ENCODE measurements at places on chromosomes 2 and 18.

- no peak for DNase-seq
These were observed 105.3 kb downstream of the HDAC4 start for GRCh38 chr2:239295377-239296019.

DNA sequence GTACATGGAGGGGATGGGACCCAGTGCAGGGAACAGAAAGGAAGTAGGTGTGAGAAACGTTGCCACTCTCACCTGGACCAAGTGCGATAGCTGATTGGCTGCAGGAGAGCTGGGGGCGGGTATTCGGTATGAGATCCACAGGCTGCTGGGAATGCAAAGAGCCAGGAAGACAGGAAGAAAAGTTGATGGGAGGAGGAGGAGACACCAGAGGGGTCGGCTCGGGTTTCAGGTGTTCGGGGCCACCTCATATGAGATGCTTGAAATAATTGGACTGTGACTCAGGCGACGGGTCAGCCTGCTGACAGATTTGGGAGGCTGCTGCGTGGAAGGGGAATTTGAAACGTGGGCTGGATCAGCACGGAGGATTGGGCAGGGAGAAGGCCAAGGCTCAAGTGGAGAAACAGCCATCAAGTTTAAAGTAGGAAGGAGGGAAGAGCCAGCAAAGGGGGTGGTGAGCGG is 65.1 kb downstream of the MRPS9 start:
- peak; percentile 86 for DNase-seq

GRCh38 chr18:48161191-48161910 is 230.9 kb upstream of the SMAD2 start:
- peak; percentile 71 for DNase-seq

DNA sequence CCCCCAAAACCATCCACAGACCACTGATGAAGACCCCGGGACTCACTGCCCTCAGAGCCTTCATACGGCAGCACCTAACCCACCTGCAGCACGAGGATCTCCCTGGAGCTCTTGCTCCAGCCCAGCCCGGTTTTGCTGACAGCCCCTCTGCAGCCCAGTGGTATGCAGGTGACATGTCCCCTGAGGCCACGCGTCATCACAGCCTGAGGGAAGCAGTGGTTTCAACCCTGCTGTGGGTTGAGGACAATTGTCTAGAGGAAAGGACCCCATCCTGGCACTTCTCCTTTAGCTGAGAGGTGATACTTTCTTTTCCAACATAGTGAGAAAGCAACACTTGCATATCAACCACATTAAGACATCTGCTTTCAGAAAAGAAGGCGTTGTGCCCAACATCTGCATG is 134.0 kb downstream of the SEPTIN10 start:
- no peak for DNase-seq

GRCh38 chr2:227827143-227827542 is 13.5 kb downstream of the CCL20 start:
- DNase-seq, result no peak

- no peak for DNase-seq
These were observed 9.9 kb downstream of the ACVR1 start for GRCh38 chr2:157866202-157866601.

GRCh38 chr2:30072250-30072842 is 74.5 kb upstream of the YPEL5 start:
- peak; percentile 76 for DNase-seq

DNA sequence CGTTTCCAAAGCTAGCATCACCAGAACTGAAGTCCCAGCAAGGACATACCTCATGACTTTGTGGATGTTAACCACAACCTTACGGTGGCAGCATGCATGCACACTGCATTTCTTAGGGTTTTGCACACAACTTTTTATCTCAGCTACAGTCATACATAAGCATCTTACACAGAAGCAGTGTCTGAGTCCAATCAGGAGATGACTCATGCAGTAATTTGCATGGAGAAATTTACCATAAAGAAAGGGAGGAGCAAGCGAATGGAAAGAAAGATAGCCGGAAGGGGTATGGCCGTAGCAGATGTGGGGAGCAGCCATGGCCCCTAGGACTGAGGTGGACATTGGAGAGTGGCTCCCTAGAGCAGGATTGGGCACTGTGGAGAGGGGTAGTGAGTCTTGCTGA is 522.5 kb downstream of the GALR1 start:
- no peak for DNase-seq

GRCh38 chr18:7824970-7825369 is 257.9 kb downstream of the PTPRM start:
- no peak for DNase-seq

- DNase-seq, result no peak
These were observed 7.3 kb downstream of the CLHC1 start for GRCh38 chr2:55224761-55225261.

DNA sequence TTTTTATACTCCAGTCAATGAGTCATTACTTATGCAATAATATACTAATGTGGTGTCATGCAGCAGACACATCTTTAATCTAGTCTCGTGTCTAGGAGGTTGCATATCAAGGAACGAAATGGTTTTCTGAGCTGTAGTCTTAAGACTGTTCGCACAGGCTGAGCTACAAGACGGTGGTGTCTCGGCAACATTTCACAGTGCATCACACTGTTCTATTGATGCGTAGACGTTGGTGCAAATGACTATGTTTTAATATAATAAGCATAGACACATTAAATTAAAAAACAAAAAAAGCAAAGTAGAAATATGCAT is 864.2 kb downstream of the GALR1 start:
- no peak for DNase-seq

DNA sequence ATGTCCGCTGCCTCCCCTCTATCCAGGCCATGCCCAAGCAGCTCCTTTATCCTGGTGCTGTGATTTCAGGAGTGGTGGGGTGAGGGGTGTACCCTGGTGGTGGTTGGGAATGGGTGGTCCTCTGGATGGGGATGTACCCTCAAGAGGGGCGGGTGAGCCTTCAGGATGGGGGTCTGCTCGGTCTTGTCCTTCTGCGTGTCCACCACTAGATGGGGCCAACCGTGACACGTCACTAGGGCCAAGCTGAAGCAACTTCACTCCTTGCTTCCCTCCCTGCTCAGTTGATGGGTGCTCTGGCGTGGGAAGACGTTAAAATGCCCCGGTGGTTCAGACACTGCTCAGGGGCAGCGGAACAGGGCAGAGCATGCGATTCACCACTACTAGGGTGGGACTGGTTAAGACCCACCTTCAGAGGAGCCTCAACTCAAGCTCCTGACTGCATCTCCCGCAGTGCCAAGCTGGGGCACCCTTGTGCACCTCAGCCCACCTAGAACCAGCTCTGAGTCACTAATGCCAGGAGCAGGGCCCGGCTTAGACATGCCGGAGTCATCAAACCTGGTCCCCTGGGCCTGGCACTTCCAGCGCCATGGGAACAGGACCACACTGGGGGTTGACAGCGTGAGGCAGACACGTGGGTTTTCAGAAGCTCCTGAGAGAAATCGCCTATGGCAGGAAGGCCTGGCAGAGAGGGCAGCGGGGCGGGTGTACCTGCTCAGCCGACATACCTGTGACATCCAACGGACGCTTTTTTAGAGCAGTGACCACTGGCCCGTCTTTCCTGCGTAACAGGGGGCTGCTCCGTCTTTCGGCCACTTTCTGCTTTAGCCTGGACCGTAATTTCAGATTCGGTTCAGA is 256.7 kb downstream of the HDAC4 start:
- DNase-seq, result peak; percentile 26

GRCh38 chr2:233706720-233707119 is 6.0 kb upstream of the UGT1A5 start:
- DNase-seq, result no peak

DNA sequence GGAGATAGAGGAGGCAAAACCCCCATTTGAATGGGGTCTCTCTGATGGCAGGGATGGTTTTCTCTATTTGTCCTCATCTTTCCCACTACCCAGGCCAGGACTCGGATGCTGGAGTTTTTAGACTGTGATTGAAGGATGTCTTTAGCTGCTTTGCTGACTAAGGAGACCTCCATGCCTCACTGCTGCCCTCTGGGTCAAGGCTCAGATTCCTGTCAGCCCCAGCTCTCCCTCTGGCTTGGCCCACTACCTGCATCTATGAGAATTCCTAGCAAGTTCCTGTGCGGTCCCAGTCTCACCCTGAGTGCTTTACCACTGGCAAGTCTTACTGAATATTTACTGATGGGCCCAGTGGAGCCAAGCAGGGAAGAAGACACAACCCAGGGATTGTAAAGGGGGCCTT is 184.0 kb downstream of the CELF4 start:
- no peak for DNase-seq

DNA sequence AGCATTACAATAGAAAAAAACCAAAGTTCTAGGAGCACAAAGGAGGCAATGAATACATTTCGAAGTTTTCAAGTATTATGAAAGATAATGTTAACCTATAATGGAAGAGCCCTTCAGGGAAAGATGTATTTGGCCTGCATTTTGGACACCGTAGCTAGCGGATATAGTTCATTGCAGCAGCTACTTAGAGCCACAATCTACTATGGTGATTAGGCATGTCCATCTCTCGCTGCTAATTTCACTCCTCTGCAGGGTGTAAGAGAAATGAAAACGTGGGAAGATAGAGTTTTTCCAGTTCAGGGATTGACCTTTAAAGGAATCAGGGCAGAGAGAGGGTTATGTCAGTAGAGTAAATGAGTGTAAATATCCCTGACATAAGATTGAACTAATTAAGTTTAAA is 8.5 kb upstream of the CAVIN2 start:
- no peak for DNase-seq

DNA sequence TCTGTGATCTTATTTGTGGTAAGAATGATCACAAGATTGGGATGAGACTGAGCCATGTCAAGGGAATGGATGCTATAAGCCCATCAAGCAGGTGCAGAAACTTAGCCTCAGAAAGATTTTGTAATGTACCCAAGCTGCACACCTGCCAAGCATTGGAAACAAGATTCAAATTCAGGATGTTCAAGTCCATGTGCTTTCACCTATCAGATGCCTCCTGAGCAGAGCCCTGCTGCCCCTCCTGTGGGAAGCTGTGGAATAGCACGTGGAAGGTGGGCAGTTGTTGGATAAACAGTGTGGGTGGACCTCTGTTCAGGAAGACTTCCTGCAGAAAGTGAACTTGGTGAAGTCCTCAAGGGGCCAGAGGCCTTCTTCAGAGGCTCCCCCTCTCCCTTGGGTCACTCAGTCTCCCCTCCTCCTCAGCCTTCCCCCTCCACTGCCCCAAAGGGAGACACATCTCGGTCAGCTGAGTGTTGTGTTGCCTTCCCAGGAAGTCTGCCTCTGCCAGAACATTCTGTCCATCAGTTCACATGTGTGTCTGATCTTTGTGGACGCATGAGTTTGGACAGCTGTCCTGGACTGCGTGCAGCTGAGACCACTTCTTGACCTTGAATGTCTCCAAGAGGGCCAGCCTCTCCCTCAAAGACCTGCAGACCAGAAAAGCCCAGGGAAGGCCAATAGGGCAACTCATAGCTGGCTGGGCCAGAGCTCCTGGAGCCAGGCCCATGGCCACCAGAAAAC is 186.1 kb downstream of the INHBB start:
- no peak for DNase-seq

DNA sequence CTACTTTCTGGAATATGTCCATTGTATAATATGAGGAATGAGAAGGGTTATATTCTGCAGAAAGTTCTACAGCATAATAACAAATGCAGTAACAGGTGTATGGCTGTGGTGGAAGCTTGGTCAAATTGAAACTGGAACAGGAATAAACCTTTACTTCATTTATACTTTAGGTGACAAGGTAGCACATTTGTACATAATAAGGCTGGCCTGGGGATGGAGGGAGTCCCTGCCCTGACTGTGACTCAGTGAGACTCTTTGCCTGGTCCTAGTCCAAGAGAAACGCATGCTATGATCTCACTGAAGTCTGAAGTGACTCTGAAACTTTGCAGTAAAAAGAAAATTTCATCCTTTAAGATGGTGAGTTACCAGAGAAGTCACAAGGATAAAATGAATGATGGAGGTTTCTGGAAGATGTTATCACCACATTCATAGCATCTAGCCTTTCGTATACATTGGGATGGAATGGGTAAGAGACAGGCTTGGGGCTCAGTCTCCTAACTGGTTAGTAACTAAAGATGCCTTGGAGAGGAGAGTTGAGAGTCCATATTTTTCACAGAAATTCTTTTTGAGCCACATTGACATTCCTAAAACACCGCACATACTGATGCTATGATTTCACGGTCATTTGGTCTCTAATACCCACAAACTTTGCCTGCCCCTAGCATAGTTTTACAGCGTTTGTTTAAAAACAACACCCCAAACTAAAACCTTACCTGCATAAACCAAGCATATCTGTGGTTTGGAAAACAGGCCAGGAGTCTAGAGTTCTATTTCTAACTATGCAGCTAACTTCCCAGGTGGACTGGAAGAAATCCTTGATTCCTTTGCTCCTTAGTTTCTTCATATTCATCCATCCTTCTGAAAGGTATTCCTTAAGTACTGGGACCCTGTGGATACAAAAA is 42.4 kb upstream of the NABP1 start:
- no peak for DNase-seq

- DNase-seq, result no peak
These were observed 445.8 kb downstream of the SATB2 start for GRCh38 chr2:199011908-199012307.

- peak; percentile 45 for DNase-seq
These were observed 332.1 kb downstream of the AGPS start for GRCh38 chr2:177724398-177725287.

DNA sequence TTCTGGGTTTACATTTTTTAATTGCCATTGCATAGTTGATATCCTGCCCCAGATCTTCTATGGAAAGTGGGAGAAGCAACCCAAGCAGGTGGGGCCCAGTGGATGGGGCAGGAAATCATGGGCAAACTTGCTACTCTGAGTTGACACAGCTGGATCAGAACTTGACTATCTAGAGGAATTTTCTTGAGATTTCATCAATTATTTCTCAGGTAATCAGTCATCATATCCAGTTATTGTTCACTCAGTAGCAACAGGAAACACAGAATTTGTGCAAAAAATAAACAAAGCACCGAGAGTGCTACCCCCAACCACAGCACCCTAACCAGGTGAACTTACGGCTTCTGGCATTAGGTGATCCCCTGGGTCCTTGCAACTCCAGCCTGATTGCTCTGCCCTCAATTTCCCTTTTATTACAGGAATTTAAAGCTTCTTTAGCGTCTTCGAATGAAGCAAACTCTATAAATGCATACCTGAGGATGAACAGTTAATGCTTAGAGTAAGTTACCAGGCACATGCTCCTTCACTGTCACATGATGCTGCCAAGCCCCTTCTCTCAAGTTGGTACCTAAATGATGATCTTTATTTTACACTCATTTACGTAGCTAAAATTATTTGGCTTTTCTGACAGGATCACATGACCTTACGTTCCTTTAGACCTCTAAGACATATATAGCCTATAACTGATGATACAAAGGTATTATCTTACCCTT is 7.8 kb downstream of the NCL start:
- DNase-seq, result no peak

GRCh38 chr2:240200230-240201051 is 60.0 kb upstream of the OTOS start:
- DNase-seq, result no peak

All from Caco-2 (cell line).